Natural killer cell (primary cell): ENCODE measurements at places on chromosomes 16 and 17. TPM values are rescaled to one million over a fixed set of nuclear protein-coding genes. Genes with fewer than 3 reads are reported as not detected.

DNA sequence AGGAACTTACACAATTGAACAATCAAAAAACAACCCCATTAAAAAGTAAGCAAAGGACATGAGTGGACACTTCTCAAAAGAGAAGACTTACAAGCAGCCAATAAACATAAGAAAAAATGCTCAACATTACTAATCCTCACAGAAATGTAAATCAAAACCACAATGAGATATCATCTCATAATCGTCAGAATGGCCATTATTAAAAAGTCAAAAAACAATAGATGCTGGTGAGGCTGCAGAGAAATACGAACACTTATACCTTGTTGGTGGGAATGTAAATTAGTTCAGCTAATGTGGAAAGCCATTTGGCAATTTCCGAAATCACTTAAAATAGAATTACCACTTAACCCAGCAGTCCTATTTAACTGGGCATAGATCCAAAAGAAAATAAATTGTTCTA lies 301.9 kb upstream of the KCNJ16 start:
- no peak for DNase-seq
- no peaks in the 10 kb centered on the region for H3K4me1 ChIP-seq
- H3K27me3 ChIP-seq, result no peaks in the 10 kb centered on the region
- no peak overlapping the region for H3K4me3 ChIP-seq
- no peak overlapping the region for H3K27ac ChIP-seq
- H3K36me3 ChIP-seq, result no peaks in the 10 kb centered on the region

DNA sequence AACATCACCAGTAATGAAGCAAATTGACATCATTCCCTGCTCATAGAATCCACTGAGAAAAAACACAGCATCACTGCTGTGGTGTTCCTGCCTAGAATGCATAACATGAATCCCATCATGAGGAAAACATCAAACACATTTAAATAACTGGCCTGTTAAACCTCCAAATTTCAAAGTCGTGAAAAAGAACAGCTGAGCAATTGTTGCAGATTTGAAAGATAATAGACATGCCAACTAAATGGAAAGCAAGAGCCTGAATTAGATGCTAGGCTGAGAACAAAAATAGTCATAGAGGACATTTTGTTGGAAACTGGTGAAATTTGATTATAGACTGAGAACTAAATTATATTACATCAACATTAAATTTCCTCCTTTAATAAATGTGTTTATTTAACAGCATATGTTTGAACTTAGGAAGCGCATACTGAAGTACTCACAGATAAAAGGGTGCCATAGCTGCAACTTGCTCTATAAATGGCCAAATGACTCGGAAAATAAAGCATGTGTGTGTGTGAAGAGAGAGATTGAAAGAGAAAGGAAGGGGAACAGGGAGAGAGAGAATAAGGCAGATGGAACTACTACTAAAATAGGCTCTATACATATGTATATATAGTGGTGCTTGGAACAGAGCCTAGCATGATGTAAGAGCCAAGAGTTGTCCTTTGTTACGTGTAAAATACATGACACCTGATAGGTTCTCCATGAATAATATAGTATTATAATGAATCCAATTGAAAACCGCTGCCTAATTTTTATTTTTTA lies 305.0 kb upstream of the MON1B start:
- no peaks in the 10 kb centered on the region for H3K27me3 ChIP-seq
- no peaks in the 10 kb centered on the region for H3K36me3 ChIP-seq
- no peaks in the 10 kb centered on the region for H3K4me1 ChIP-seq
- DNase-seq, result no peak

ABCC11 gene
- not detected for total RNA-seq

DNA sequence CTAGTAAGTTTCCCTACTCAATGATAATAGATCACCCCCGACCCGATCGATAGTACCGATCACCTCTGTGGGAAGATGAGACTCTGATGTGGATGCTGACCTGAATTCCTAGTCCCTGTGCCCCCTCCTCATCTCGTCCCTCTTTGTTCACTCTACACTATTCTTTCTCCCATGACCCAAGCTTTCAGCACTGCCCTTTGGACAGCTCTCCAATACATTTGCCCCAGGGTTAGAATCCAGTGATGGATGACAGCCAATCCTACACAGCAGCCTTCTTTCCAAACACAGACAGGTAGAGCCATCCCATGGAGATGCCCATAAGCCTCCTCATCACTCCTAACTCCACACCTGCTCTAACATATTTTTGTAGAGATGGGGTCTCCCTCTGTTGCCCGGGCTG lies 141.1 kb downstream of the GSG1L start:
- DNase-seq, result no peak
- H3K4me1 ChIP-seq, result no peaks in the 10 kb centered on the region
- no peak overlapping the region for H3K27ac ChIP-seq
- H3K36me3 ChIP-seq, result no peaks in the 10 kb centered on the region
- H3K27me3 ChIP-seq, result peaks cover 4% of the 10 kb centered on the region

DNA sequence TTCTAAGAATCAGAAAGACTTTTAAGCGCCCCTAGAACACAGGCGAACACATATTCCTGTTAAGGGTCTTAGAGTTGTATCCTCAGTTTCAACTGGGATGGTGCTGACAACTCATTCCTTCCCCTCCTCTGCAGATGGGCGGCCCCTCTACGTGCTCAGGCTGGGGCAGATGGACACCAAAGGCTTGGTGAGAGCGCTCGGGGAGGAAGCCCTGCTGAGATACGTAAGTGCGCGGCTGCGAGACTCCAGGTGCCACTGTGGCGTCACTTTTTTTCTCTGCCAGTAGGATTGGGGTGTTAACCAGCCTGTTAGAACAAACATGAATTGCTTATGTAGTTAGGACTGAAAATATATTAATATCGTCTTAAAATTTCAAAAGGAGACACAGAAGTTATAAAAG lies 62.7 kb downstream of the SEC14L1 start:
- DNase-seq, result no peak
- H3K4me1 ChIP-seq, result peaks cover 10% of the 10 kb centered on the region
- peaks cover 80% of the 10 kb centered on the region for H3K36me3 ChIP-seq
- no peak overlapping the region for H3K27ac ChIP-seq
- no peaks in the 10 kb centered on the region for H3K27me3 ChIP-seq

DNA sequence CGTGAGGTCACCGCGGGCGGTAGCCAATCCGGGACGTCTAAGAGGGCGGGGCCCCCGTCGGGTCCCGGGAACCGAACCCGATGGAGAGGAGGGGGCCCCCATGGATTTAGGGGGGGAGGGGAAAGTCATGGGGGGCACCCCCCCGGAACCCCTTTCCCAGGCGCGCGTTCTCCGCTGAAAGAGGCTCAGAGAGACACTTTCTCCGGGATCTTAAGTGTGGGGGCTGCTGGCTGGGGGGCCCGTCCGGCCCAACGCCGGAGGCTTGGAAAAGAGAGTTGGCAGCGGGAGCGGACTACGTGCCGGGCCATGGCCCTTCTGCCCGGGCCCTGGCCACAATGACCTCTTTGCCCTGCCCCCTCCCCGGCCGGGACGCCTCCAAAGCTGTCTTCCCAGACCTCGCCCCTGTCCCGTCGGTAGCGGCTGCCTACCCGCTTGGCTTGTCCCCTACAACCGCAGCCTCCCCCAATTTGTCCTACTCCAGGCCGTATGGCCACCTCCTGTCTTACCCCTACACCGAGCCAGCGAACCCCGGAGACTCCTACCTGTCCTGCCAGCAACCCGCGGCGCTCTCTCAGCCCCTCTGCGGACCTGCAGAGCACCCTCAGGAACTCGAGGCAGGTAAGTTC lies at the start of gene DLX4:
Gene DLX4 (plus strand): TSS at position 57 of the 626 bp plus-strand sequence. CDS start 279 bp downstream, at position 336.
- no peaks in the 10 kb centered on the region for H3K36me3 ChIP-seq
- no peak within 1 kb of the TSS for H3K27ac ChIP-seq
- peaks cover 84% of the 10 kb centered on the region for H3K27me3 ChIP-seq
- H3K4me3 ChIP-seq, result peak within 1 kb of the TSS; percentile 48

- no peak overlapping the region for H3K27ac ChIP-seq
- no peak overlapping the region for H3K4me3 ChIP-seq
- no peaks in the 10 kb centered on the region for H3K27me3 ChIP-seq
- DNase-seq, result no peak
- H3K4me1 ChIP-seq, result no peaks in the 10 kb centered on the region
These were observed 87.1 kb downstream of the CYTH1 start for GRCh38 chr17:78694805-78695531.

DNA sequence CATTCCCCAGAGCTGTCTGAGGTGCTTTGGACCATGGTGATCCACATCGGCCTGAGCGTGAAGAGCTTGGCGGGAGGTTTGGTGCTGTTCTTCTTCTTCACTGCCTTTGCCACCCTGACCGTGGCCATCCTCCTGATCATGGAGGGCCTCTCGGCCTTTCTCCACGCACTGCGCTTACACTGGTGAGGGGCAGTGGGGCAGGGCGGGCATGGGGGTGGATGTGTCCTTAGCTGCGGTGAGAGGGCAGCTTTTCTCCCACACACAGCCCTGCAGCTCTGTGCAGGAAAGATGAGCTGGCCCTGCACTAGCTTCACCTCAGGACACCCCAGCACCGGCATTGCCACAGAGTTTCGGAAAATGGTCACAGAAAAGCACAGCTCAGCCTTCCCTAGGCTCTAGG lies 21.8 kb upstream of the NAGLU start:
- H3K4me3 ChIP-seq, result no peak overlapping the region
- no peak for DNase-seq
- no peaks in the 10 kb centered on the region for H3K27me3 ChIP-seq
- peaks cover 6% of the 10 kb centered on the region for H3K4me1 ChIP-seq

NPIPB2 gene
- 22.4 TPM for total RNA-seq

DNA sequence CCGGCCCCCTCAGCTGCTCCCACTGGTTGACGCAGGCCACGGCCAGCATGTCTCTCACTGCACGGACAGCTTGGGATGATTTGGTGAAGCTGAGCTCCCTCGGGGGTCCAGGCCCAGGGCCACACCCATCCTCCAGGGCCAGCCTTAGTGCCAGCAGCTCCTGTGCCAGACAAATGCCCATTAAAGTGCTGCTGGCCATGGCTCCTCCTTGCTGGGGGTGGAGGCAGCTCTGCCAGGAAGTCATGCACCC lies 2.5 kb downstream of the TRIM47 start:
- peak overlapping the region; percentile 58 for H3K27ac ChIP-seq
- H3K36me3 ChIP-seq, result no peaks in the 10 kb centered on the region
- peaks cover 17% of the 10 kb centered on the region for H3K27me3 ChIP-seq
- peaks cover 42% of the 10 kb centered on the region for H3K4me1 ChIP-seq
- H3K4me3 ChIP-seq, result peak overlapping the region; percentile 46
- DNase-seq, result no peak

GRCh38 chr17:43548689-43549379 lies 2.7 kb upstream of the ETV4 start:
- no peak for DNase-seq
- H3K4me1 ChIP-seq, result peaks cover 24% of the 10 kb centered on the region
- no peaks in the 10 kb centered on the region for H3K36me3 ChIP-seq
- H3K4me3 ChIP-seq, result no peak overlapping the region
- peaks cover 25% of the 10 kb centered on the region for H3K27me3 ChIP-seq
- H3K27ac ChIP-seq, result no peak overlapping the region

CYGB gene
- total RNA-seq, result 0.12 TPM

DNA sequence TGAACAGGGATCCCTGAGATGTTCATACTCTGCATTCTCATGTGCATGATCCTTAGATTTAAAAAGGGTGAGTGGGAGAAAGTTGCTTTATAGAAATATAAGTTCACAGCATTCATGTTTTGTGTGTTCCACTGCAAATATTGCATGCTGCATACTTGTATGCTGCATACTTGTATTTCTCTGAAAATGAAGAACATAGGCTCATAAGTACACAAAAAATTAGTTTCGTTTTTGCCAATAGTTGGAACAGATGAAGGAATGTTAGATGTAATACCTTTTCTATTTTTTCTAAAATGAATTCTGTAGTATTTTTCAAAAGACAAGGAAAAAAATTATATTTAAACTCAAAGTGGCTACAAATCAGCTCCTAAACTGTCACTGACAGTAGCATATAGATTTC lies 79.0 kb downstream of the NFAT5 start:
- no peak overlapping the region for H3K4me3 ChIP-seq
- no peaks in the 10 kb centered on the region for H3K4me1 ChIP-seq
- no peak overlapping the region for H3K27ac ChIP-seq
- H3K27me3 ChIP-seq, result no peaks in the 10 kb centered on the region
- DNase-seq, result no peak
- H3K36me3 ChIP-seq, result peaks cover 21% of the 10 kb centered on the region

KRT9 gene
- not detected for total RNA-seq

ASIC2 gene
- total RNA-seq, result not detected

GRCh38 chr16:79648826-79649225 lies 48.3 kb upstream of the MAF start:
- no peak overlapping the region for H3K27ac ChIP-seq
- H3K4me3 ChIP-seq, result no peak overlapping the region
- DNase-seq, result no peak

DNA sequence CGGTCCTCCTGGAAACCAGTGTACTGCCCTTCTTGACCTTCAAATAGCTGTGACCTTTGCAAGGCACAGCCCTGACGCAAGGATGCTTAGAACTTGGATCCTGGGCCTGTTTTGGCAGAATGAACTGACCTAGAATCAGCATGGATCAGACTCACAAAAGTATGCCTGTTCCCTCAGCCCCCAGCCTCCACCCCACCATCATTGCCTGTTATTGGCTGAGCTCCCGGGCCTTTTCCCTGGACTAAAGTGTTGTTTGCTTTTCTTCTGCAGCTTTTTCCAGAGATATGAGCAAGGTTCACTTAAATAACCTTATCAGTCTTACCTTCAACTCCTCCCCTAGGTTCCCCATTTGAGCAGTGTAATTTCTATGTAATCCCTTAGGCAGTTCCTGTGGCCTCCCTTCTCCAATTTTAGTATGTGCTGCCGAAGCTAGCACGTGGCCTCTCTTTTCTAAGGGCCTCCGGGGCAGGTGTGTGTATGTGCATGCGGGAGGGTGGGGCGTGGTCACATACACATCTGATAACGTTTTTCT lies 347.4 kb downstream of the MAF start:
- H3K27me3 ChIP-seq, result no peaks in the 10 kb centered on the region
- DNase-seq, result no peak
- H3K4me3 ChIP-seq, result no peak overlapping the region
- H3K4me1 ChIP-seq, result no peaks in the 10 kb centered on the region

- H3K4me1 ChIP-seq, result peaks cover 5% of the 10 kb centered on the region
- no peak for DNase-seq
- H3K27ac ChIP-seq, result no peak overlapping the region
These were observed 249.7 kb upstream of the TBX2 start for GRCh38 chr17:61149862-61150362.

- peaks cover 7% of the 10 kb centered on the region for H3K27me3 ChIP-seq
- peaks cover 19% of the 10 kb centered on the region for H3K4me1 ChIP-seq
- no peak overlapping the region for H3K4me3 ChIP-seq
- H3K27ac ChIP-seq, result no peak overlapping the region
These were observed 3.6 kb downstream of the ZNRF1 start for GRCh38 chr16:75002474-75002873.

- no peaks in the 10 kb centered on the region for H3K4me1 ChIP-seq
- H3K27ac ChIP-seq, result no peak overlapping the region
- no peaks in the 10 kb centered on the region for H3K27me3 ChIP-seq
- H3K4me3 ChIP-seq, result no peak overlapping the region
- DNase-seq, result no peak
These were observed 16.1 kb downstream of the CARD14 start for GRCh38 chr17:80185968-80186367.

GRCh38 chr17:70067134-70067533 lies 7.9 kb upstream of the KCNJ16 start:
- no peaks in the 10 kb centered on the region for H3K36me3 ChIP-seq
- H3K4me3 ChIP-seq, result no peak overlapping the region
- H3K27ac ChIP-seq, result no peak overlapping the region
- DNase-seq, result no peak
- H3K4me1 ChIP-seq, result no peaks in the 10 kb centered on the region

KCNJ18 gene
- total RNA-seq, result not detected

USP36 gene
- total RNA-seq, result 304 TPM
